ENCODE measurements at places on chromosomes 4 and X.

DNA sequence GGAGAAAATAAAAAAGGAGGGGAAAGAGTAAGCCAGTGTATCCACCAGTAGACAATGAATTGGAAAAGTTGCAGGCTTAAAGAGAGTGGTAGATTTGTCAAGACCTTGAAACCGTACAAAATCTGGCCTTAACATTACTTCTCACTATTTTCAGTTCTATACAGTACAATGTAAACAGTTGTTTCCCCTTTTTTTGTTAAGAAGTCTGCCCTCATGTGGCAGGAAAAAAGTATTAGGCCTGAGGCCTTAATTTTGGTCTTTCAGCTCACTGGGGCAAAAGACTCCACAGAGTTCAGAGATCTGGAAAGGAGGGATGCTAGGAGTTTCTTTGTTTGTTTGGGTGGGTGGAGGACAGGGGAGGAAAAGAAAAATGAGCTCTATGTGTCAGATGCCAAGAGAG is 92.8 kb upstream of the CCDC160 start:
- no peak for DNase-seq

DNA sequence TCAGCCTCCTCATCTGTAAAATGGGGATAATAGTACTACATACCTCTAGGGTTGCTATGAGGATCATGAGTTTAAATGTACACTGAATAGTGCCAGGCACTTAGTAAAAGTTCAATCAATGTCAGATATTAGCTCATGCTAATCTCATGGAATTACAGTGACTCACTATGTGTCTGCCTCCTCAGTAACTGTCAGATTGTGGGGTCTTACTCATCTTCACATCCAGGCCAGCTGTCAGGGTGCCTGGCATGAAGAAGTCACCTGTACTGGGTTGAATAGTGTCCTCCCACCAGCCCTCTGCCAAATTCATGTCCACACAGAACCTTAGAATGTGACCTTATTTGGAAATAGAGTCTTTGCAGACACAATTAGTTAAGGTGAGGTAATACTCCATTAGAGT is 54.3 kb upstream of the STIM2 start:
- DNase-seq, result no peak

GRCh38 chrX:134660627-134661026 is 2.4 kb upstream of the PLAC1 start:
- no peak for DNase-seq

GRCh38 chrX:2262668-2263055 is 238.1 kb downstream of the DHRSX start:
- DNase-seq, result no peak

DNA sequence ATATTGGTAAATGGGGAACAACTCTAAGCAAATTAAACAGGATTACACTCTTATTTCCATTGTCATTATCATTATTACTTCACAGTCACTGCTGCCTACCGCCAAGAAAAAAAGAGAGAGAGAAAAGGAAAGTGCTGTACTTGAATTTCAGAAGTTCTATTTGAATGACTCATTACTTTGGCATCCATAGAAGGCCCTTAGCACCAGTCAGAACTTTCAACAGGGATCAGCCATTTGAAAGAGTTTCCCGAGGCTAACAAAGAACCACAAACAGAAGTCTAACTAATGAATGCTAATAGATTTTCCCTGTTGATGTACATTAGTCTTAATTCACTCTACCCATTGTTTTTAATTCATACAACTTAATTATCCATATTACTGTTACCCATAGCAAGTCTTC is 116.3 kb downstream of the SHROOM4 start:
- DNase-seq, result no peak

- no peak for DNase-seq
Measured at GRCh38 chr4:163590103-163590502, 95.6 kb downstream of the TMA16 start.

DNA sequence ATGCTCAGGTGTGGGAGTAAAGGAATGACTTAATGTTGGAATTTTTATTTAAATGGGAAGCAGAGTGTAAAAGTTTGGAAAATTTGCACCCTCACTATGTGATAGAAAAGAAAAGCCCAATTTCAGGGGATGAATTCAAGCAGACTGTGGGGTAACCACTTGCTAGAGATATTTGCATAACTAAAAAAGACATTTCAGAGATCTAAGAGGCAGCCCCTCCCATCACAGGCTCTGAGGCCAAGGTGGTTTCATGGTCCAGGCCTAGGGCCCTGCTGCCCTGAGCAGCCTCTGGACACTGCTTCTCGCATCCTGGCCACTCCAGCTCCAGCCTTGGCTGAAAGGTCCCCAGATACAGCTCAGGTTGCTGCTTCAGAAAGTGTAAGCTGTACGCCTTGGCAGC is 5.9 kb upstream of the XPNPEP2 start:
- no peak for DNase-seq

DNA sequence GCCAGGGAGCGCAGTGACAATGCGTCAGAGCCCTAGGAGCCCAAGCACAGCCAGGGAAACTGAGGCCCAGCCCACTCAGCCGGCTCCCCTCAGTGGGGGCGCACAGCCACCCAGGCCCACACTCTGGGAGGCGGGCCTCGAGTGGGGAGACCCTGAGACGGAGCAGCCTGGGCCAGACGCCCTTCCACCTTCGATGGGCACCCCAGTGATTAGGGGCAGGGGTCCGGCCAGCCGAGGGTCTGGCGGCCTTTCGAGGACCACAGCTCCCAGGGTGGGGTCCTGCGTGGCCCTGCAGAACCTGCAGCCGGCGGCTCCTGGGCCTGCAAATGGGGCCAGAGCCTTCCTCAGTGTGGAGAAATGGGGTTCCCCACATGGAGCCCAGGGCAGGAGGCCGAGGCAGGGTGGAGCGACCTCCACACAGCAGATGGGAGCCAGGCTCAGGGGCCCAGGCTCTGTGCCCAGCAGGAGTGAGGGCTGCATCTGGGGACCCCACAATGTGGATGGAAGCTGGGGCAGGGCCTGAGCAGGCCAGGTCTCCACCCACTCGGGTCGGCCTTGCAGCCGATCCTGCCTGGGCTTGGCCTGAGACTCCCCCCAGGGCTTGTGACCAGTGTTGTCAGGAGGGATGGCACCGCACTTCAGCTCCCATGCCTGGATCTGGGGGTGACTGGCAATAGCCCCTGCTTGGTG is 5.0 kb downstream of the HGFAC start:
- no peak for DNase-seq

DNA sequence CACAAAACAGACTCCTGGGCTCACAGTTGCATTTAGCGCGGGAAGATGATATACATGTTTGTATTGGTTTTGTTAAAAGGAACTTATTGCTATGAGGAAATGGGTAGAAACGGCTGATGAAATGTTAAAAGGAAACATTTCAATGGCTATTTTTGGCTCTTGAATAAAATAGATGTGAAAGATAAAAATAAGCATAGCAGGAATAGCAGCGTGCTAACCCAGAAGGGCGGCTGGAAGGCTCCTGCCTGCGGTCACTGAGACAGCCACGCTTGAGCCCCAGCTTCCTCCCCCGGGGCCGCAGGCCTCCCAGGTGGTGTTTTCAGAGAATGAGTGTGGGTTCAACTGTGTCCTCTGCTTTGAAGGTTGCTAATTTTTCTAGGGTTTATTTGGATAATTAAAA is 35.0 kb upstream of the CLCN4 start:
- DNase-seq, result no peak

DNA sequence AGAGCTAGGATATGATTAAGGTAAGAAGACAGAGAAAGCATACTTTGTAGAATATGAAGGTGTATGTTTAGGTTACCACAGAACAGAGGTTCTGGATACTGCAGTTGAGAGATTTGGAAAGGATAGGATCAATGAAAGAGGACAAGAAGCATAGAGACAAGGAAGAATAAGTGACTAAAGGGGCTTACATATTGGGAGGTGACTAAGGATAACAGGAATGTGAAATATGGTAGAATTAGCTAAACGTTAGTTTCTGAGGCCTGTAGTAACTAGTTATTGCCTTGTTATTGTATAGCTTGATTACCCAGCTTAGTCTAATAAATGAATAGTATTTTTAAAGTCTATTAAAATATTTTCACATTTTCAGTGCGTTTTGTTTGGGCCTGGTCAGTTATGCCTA is 38.2 kb downstream of the CENPI start:
- DNase-seq, result no peak

- DNase-seq, result no peak
Measured at GRCh38 chrX:70313503-70313902, 23.6 kb downstream of the KIF4A start.

DNA sequence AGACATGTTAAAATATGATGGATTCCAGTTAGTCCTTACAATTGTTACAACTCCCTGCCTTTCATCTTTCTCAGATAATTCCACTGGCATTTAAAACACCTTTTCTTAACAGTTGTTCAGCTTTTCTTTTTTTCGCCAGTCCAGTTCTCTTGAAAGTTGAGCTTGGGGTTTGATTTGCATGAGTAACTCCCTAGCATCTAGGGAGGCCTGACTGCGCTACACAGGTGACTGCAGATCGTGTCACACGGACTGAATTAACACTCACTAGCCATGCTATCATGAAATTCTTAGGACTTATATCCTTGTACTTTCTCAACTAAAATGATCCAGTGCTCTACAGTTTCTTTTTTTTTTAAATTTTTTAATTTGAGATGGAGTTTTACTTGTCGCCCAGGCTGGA is 69.8 kb downstream of the ARHGAP24 start:
- DNase-seq, result no peak

GRCh38 chr4:101115887-101116286 is 231.4 kb downstream of the PPP3CA start:
- no peak for DNase-seq

DNA sequence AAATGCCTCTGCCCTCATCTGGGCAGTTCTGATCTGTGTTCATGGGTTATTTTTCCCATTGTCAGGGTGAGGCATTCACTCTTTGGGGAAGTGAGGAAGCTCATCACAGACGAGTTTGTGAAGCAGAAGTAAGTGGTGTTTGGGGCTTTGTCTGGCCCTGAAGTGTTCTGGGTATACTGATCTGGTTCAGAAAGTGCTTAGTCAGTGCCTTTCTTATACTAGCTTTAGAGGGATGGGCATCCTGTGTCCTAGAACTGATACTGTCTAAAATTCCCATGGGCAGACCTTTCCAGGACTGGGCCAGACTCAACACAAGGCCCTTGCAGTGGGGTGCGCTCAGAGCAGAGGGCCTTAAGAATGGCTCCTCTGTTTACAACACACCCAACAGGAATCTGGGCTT is 6.4 kb downstream of the TRO start:
- DNase-seq, result no peak

- no peak for DNase-seq
Measured at GRCh38 chr4:88575186-88575585, 17.1 kb upstream of the HERC3 start.

- no peak for DNase-seq
Measured at GRCh38 chr4:118770741-118771187, 65.2 kb downstream of the SEC24D start.

DNA sequence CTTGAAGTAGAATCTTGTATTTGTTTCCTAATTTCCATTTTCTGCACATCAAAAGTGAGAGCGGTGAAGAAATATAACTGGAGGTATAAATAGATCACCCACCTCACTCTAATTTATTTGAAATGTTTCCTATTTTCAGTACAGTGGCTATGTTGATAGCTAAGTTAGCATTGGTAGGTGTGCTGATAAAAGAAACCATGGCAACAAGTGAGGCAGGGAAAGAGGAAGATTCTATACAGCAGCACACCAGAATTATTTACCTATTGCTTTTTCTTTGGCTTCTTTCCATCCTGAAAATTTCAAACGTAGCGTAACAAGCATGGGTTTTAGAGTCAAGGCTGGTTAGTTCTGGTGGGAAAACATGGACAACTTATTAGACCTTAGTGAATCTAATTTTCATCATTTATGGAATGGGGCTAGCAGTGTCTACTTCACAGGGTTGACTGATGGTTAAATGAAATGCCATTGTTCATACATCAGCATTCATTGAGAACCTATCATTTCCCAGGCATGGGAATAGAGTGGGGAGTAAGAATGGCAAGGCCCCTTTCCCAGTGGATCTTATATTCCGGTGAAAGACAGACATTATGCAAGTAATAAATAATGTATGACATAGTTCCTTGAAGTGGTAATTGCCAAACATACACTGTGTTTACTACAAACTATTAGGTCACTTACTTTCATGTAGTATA is 30.6 kb upstream of the CTSO start:
- no peak for DNase-seq

DNA sequence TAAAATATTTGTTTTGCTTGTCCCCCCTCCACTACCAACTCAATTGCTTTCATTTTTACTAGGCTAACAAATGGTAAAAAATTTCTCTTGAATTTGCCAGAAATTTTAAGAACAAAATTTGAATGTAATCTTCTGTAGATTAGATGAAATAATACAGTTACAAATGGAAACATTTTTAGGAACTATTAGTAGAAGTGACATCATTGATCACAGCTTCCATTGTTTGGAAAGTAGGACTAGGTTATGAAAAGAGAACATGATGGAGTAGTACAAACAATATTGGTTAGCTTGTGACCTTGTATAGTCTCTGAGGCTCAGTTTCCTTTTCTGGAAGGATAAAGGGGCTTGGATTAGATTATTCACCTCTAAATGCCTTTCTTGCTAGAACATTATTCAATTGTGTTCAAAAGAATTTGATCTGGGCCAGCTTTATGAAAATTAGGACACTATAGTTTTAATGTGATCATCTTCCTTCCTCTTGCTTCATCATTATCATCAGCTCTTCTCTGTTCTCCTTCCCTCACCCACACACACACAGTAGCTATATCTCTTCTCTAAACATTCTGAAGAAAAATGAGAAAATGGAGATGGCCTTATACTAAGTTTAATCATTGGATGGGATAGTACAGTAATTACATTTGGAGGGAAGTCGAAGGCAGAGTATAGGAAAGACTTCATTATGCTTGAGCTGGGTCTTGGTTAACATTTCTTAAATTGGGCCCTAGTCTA is 9.9 kb downstream of the MTMR1 start:
- no peak for DNase-seq

DNA sequence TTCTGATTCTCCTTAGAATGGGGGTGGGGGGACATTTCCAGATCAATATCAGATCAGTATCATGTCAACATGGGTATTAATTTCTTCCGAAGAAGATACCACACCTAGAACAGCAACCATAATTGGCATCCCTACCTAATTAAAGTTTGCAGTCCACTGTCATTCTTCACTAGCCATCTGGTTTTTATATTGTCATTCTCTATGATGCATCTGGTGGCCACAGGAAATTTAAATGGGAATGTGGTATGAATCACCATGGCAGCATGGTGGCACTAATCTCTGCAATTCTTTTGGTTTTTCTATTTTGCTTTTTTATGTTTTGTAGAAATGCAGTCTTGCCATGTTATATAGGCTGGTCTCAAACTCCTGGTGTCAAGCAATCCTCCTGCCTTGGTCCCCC is 16.6 kb upstream of the UBE2D3 start:
- DNase-seq, result no peak

GRCh38 chrX:49915361-49916222 is 6.8 kb upstream of the CLCN5 start:
- DNase-seq, result peak; percentile 30

DNA sequence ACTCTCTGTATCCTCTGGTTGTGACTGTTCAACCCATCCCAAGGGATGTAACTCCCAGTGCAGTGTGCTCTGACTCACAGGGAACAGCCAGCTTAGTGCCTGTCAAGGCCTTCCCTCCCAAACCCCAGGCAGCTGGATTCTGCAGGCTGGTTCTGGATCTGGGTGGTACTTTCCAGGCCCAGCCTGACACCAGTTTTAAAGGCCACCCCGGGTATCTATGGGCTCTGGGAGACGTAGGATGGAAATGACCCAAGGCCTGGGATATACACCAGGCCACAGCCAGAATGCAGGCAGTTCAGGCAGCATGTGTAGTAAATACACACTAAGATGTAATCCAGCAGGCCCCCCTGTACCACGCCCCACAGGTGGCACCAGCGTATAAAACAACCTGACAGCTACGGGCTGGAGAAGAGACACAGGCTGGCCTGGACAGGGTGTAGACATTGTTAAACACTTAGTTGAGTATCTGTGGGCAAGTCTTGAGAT is 64.2 kb downstream of the SPINK2 start:
- no peak for DNase-seq

- DNase-seq, result no peak
Measured at GRCh38 chr4:108546728-108547127, 73.6 kb upstream of the RPL34 start.

All from SK-N-MC (cell line).